ENCODE measurements at places on chromosomes 1 and 21.
A peak's percentile ranks its signal among the peaks of the same experiment; 100 is the strongest.

DNA sequence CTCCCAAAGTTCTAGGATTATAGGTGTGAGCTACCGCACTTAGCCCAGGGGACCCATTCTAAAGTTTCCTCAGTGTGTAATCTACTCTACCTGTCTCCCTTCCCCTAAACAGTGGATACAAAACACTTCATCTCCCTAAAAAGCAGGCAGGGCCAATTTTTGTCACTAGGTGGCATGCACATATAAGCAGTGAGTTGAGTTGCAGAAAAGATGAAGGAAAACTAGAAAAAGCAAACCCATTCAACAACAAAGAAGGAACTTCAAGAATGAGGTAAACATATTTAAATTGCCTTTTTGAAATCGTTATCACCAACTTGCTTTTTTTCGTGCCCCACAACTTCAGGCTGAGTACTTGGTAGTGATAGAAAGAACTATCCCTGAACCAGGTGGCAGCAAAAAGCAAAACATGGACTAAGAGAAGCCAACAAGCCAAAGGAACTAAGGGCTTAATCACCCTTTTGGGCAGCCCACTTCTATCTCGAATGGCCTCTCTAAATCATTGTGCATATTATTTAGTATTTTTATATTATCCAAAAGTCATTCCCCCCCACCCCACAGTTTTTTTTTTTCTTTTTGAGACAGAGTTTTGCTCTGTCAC is 19.7 kb upstream of the ALDH9A1 start:
- no peak for DNase-seq

DNA sequence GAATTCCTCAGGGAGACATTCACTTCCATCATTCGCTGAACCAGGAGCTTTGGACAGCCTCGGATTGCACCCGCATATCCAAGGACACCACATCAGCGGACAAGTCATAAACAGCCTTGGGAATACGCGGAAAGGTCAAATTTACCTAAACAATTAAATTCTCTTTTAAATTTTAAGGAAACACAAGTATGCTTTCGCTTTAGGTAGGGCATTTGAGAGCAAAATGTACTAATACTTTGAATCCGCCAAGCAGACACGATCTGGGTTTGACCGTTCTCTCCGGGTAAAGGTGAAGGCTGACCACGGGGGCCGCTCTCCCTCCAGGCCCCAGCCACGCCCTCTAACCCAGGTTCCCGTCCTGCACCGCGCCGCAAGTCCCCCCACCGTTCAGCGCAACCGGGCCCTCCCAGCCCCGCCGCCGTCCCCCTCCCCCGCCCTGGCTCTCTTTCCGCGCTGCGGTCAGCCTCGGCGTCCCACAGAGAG is 479 bp upstream of the ACADM start:
- DNase-seq, result no peak

GRCh38 chr1:203170625-203171330 is 4.8 kb downstream of the MYBPH start:
- no peak for DNase-seq

GRCh38 chr21:27677546-27677945 is 710.7 kb upstream of the ADAMTS5 start:
- no peak for DNase-seq

- DNase-seq, result no peak
Measured at GRCh38 chr1:189312499-189312898, 1165.2 kb downstream of the BRINP3 start.

GRCh38 chr21:42214081-42214750 is 4.7 kb upstream of the ABCG1 start:
- peak; percentile 36 for DNase-seq

DNA sequence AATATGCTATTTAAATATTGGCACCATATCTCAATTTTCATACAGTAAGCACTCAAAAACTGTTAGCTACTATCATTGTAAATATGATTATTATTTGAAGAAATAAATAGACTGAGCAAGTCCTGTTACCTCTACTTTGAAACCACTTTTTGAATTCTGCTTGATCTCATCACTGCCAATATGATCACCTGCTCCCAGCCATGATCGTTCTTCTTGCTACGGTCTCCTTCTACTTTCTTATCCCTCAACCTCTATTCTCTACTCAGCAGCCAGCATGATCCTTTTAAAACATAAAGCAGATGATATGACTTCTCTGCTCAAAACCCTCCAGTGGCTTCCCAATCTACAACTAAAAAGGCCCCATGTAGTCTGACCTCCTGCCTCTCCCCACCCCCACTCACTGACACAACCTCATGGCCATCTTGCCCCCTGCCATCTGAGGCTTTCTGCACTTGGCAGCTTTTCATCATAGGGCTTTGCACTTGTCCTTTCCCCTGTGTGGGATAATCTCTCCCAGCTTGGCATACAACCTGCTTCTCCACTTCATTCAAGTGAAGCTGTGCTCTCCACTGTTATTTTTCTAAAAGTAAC is 27.2 kb downstream of the CD34 start:
- DNase-seq, result no peak

GRCh38 chr1:67704351-67704750 is 19.4 kb downstream of the GADD45A start:
- no peak for DNase-seq

DNA sequence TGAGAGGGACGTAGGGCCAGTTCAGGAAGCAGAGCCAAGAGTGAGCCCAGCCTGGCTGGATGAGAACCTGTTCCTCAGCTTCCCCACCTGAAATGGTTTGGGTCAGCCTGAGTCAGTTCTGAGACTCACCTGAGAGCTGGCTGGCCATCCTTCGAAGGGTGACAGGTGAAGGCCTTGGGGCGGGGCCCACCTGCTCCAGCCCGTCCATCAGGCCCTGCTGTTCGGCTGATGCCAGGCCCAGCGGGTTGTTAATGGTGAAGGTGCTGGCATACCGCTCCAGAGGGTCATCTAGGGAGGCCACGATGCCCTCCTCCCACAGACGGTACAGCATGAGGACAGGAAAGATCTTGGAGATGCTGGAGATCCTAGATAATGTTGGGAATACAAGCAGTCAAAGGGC is 14.1 kb downstream of the LACTBL1 start:
- DNase-seq, result no peak

GRCh38 chr1:203556047-203556851 is 62.3 kb downstream of the OPTC start:
- DNase-seq, result no peak

- DNase-seq, result no peak
Measured at GRCh38 chr1:156477526-156478249, 22.9 kb downstream of the MEF2D start.

- no peak for DNase-seq
Measured at GRCh38 chr21:35201288-35201687, 152.2 kb upstream of the RUNX1 start.

DNA sequence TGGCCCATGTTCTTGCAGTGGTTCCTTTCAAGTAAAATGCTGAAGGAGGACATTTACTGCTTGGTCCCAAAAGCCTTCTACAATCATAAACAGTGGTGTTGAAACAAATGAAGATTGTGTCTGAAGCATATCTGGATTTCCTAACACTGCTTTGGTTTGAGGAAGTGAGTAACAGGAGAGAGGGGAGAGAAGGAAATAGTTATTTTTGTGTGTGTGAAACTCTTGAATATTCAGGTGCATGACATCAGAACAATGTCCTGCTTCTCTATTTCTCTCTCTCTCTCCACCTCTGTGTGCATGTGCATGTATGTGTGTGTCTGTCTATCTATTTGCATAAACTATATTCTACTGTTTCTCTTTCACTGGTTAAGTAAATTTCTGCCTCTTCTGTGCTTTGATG is 61.4 kb upstream of the TNFSF18 start:
- no peak for DNase-seq

- DNase-seq, result no peak
Measured at GRCh38 chr1:176983731-176984130, 180.8 kb downstream of the ASTN1 start.

DNA sequence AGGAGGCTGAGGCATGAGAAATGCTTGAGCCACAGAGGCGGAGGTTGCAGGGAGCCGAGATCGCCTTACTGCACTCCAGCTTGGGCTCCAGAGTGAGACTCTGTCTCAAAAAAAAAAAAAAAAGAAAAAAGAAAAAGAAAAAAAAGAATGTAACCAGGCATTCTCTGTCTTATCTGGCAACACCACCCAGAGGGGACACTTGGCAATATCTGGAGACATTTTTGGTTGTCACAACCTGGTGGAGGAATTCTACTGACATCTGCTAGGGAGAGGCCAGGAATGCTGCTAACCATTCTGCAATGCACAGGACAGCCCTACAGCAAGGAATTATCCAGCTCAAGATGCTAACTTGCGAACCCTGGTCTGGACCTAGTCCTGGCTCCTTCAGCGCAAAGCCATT is 2.3 kb upstream of the CNR2 start:
- DNase-seq, result no peak

DNA sequence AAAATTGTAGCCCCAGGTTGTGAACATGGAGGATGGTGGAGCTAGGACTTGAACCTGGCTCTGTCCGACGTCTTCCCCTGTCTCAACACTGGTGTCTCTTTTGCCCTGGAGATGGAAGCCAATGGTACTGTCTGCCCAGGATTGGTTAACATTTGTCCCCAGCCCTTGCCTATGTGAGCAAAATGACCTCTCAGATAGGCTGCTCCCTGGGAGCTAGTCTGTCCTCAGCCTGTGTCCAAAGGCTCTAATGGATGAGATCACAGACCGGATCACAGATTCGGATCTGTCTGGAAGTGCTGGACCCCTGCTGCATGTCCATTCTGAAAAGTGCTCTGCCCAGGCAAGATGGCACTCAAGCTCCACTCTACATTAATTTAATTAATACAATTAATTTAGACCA is 394.4 kb upstream of the VAMP3 start:
- no peak for DNase-seq

DNA sequence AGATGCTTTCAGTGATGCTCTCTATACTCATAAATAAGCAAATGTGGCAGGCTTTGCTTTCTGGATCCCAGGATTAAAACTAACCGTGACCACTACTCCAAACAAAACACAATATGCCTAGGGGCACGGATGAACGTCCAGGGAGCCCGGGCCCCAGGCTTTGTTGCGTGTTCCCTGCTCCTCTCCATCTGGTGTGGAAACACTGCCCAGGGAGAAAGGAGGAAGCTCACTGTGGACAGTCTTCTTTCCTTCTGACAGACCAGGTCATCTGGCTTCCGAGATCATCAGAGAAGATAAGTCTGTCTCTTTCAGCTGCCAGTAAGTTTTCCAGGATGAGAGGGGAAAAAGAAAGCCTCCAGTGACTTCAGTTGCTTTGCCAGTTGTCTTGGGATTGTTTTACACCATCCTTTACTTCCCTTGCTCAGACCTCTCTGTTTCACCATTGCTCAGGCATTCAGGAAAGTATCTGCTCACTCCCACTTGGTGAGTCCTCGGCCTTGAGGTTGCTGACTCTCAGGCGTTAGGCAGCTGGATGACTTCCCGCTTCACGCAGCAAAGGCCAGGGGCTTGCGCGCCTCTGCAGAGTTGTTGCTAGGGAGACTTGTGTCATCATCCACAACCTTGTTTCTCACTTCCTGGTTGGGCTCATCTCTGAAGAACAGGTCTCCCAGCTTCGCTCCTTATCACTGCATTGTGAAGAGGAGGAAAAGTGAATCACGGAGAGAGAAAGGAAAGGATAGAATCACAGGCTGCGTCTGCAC is 20.6 kb upstream of the PGD start:
- DNase-seq, result no peak

GRCh38 chr1:197915862-197916499 is 1.2 kb upstream of the LHX9 start:
- peak; percentile 60 for DNase-seq

GRCh38 chr1:70874818-70875217 is 172.8 kb downstream of the PTGER3 start:
- no peak for DNase-seq

GRCh38 chr1:107677697-107678096 is 287.3 kb downstream of the VAV3 start:
- no peak for DNase-seq

- DNase-seq, result no peak
Measured at GRCh38 chr1:65606426-65606825, 186.0 kb downstream of the LEPR start.

- no peak for DNase-seq
Measured at GRCh38 chr1:87117761-87118368, 203.4 kb downstream of the HS2ST1 start.

DNA sequence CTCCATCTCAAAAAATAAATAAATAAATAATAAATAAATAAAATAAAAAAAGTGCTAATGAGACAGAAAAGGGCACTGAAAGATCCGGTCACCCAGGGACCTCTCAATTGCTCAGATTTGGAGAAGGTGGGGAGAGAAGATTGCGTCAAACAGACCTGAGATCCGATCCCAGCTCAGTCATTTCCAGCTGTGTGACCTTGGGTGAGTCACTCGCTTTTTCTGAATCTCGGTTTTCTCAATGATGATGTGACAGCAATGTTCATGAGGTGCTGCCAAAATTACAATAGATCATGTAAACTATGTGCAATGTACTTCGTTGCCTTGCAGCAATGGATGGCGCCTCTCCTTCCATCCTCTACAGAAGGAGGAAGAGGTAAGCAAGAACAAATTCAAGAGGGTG is 11.1 kb upstream of the MEF2D start:
- DNase-seq, result no peak

GRCh38 chr1:3377166-3377565 is 77.3 kb upstream of the ARHGEF16 start:
- no peak for DNase-seq

DNA sequence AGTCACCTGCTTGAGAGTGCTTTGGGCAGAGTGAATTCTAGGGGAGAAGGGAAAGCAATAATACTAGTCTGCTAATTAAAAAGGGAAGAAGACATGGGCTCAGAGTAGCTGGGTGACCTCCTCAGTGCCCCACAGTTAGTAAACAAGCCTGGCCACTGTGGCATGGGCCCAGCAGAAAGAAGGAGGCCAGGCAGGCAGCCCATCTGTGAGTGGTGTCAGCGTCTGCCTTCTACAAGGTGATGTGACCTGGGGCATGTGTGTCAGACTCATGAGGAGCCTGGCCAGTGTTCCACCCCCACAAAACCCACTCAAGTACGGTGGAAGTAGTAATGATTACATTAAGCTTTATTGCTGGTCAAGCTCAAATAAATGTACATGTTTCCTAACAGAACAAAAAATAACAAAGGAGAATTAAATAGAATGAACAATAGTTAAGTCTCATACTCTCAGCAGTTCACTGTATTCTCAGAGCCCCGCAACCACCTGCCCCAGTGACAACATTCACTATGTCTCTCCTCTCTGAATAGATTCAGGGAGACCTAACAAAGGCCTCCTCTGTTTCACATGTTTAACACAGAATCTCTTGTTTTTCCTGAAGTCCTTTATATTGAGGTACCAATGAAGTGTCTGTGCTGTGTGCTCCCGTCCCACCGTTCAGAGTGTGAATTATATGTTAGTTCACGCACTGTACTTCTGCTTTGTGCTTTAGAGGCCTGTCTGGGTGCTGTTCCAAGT is 32.5 kb downstream of the SLC22A15 start:
- DNase-seq, result no peak

DNA sequence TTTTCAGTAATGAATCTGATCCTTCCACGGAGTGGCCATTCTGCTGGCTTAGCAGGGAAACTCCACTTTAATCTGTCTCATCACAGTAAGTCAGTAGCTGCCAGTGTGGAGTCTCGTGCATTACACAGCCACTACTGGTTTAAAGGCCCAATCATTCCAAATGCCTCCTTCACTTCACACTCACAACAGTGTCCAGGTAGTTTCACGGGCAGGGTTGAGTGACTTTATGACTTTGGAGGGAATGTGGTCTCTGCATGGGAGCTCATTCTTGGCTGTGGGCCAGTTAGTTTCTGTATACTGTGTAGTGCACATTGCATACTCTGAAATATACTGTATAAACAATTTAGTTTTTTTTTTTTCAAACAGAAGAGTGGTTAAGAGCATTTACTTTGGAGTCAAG is 34.6 kb upstream of the C1orf87 start:
- DNase-seq, result no peak

- no peak for DNase-seq
Measured at GRCh38 chr1:212433577-212434462, 1.1 kb downstream of the NENF start.

Measured in activated CD8-positive, alpha-beta memory T cell treated with anti-CD3 and anti-CD28 coated beads, Interleukin-2, amount 50 U/mL, for 48 hours (primary cell).